ENCODE measurements at places on chromosomes 13 and 19.

DNA sequence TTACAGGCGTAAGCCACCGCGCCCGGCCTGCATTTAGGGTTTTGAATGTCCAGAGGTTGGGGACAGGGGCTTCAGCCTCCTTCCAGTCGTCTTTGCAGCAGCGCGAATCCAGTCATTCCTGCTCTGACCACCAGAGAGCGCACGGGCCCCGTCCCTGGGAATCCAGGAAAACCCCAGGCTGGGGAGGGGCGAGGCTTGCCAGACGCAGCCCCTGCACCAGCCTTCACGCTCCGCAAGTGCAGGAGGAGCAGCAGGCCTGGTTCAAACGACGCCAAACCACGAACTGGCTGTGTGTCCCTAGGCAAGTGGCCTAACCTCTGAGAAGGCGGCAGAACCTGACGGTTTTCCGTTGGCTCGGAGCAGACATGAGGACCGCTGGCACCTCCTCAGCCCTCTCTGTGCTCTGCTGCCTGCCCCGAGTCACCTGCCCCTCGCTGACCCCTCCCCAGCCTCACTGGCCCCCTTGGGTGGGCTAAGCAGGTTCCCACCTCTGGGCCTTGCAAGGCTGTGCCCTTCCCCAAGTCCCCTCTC lies 2.0 kb upstream of the RNF126 start:
- peak; percentile 36 for DNase-seq

DNA sequence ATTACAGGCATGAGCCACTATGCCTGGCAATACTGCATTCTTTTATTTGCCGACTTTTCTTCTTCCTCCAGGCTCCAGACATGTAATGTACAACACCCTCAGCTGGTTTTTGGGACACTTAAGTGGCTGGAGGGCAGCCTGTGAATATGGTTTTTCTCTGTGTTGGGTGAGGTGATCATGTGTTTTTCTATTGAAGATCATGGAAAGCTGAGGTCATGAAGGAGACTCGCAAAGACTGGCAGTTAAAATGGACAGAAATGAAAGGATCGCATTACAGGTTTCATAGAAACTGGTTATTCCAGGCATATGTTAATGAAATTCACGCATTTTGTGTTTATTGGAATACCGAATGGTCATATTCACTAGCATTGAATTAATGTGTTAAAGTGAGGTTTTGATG lies 85.2 kb upstream of the RNF113B start:
- no peak for DNase-seq

DNA sequence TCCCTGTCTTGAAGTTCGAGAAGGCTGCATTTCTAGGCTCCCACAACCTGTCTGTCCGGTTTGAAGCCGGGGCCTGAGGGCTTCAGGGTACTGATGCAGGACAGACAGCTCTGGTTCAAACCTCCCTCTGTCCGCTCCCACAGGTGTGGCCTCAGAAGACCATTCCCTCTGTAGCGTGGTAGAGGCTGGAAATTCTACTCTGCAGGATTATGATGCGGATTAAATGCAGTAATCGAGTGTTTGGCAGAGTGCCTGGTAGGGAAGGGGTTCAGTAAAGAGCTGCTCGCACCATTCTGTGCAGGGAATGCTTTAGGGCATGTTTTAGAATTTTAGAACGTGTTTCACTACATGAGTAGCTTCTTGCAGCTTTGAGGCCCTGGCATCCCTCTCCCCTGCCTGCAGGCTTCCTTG lies 30.5 kb downstream of the PPP1R37 start:
- no peak for DNase-seq

GRCh38 chr19:2469102-2469914 lies 6.6 kb upstream of the GADD45B start:
- peak; percentile 54 for DNase-seq

GRCh38 chr13:75214846-75215245 lies 267.1 kb downstream of the TBC1D4 start:
- DNase-seq: no peak

DNA sequence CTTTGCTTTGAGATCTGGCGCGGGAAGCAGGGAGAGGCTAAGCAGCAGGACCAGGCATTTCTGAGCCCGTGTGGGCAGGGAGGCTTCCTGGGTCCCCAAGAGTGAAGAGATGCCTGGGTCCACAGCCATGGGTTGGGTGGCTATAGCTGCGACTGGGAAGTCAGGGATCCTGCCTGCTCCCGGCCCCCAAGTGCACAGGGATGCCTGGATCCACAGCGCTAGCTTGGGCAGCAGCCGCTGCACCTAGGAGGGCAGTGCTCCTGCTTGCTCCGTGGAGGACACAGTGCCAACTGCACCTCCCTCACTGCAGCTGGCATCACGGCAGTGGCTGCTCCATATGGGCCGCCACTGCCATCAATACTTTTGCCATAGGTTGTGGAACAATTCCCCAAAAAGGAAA lies 384.7 kb downstream of the PCDH9 start:
- DNase-seq: no peak

DNA sequence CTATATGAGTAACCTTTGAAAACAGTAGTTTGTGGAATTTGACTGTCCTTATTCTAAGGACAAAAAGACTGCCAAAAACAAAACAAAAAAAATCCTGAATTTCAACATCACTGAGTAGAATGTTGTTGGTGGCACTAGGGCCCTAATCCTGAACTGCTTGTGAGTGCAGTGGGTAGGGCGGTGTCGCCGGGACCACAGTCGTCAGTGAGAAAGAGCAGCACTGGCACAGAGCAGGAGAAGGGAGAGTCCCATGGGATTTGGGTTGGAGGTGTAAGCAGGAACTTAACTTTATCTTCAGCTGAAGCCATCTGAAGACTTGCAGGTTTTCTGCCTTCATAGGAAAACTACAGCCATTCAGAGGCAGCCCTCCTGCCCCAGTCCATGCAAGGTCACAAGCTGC lies 5.6 kb downstream of the PCID2 start:
- no peak for DNase-seq

- no peak for DNase-seq
Observed at GRCh38 chr13:57716295-57716694, 84.8 kb downstream of the PCDH17 start.

- DNase-seq: peak; percentile 5
Observed at GRCh38 chr19:50315773-50316448, 13.3 kb downstream of the KCNC3 start.

GRCh38 chr13:109256866-109257760 lies 529.3 kb downstream of the IRS2 start:
- peak; percentile 95 for DNase-seq

- DNase-seq: no peak
Observed at GRCh38 chr19:42529248-42529764, 1.0 kb upstream of the CEACAM1 start.

- no peak for DNase-seq
Observed at GRCh38 chr13:32840989-32841713, 175.1 kb upstream of the KL start.

DNA sequence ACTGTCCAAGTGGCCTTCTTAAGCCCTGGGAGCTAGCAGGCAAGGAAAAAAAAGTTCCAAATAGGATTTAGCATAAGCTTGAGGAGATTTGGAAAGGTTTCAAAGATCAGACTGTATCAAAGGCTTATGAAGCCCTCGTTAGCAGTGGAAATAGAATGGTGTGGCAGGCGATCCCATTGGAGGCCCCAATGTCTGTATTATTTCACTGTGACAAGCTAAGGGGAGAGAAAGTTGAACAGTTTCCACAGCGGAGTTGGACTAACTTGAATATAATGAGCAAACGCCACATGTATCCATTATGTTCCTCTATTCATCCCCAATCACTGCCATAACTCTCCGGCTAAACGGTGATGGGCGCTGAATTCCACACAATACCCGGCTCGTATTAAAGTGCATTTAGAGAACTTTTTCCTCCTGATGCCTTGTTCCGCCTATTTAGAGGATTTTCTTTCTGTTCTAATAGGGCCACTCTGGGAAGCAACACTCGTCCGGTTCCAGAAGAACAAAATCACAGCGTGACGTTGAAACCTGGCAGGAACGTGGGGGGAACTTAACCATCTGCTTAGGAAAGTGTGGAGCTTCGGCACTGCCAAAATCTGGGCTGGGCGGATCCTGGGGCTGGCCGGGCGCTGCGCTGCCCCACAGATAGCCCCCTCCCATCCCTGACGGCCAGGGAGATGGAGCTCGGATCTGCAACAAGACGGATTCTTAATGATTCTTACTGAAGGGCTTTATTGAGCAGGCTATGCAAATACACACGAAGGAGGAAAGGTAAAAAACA lies 1.0 kb upstream of the PCDH8 start:
- no peak for DNase-seq

GRCh38 chr19:7650148-7650547 lies 13.2 kb downstream of the STXBP2 start:
- no peak for DNase-seq

- no peak for DNase-seq
Observed at GRCh38 chr19:3575260-3575741, 2.6 kb downstream of the HMG20B start.

- no peak for DNase-seq
Observed at GRCh38 chr19:2678044-2678671, 24.3 kb downstream of the GNG7 start.

DNA sequence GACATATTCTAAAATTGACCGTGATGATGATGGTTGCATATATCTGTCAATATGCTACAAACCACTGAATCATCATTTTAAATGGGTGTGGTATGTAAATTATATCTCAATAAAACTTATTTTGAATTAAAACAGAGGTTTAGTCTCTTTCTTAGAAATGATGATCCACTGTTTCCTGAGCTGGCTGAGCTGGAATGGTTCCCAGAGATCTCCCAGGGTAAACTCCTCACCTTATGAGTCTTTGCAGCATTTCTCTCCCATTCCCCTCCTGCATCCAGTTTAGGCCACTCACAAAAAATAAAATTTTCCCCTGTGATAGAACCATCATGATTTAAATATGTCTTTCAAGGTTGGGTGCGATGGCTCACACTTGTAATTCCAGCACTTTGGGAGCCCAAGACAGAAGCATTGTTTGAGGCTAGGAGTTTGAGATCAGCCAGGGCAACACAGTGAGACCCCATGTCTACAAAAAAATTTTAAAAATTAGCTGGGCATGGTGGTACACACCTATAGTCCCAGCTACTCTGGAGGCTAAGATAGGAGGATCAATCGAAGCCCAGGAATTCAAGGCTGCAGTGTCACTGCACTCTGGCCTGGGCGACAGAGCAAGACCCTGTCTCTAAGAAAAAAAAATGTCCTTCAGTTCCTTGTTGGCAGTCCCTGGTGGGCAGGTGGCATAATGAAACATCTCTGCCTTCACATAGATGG lies 46.1 kb downstream of the FLT1 start:
- no peak for DNase-seq

- DNase-seq: no peak
Observed at GRCh38 chr13:43934273-43934672, 54.6 kb downstream of the LACC1 start.

GRCh38 chr19:49692147-49692506 lies 1.2 kb downstream of the CPT1C start:
- DNase-seq: no peak

GRCh38 chr19:34319230-34319585 lies 45.8 kb upstream of the GPI start:
- DNase-seq: no peak

- DNase-seq: no peak
Observed at GRCh38 chr19:50515168-50515561, 1.5 kb upstream of the ASPDH start.

DNA sequence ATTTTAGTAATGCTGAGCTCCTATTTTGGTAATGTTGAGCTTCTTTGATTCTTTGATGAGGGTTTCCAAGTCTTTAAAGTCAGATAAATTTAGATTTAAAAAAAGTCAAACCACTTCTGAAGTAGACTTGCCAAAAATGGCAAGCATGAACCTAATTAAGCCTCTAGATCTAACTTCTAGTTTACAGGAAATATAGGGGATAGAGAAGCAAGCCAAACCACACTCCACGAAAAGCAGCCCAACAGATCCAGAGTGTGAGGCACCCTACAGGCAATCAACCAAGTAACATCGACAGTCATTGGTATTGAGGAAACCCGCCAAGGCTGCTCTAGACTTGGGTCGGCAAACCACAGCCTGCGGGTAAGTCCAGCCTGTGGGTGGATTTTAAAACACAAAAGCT lies 3.7 kb downstream of the GGACT start:
- DNase-seq: no peak

- no peak for DNase-seq
Observed at GRCh38 chr13:113470073-113470472, 16.8 kb upstream of the ADPRHL1 start.

- DNase-seq: no peak
Observed at GRCh38 chr13:102816708-102817107, 17.8 kb downstream of the BIVM start.

DNA sequence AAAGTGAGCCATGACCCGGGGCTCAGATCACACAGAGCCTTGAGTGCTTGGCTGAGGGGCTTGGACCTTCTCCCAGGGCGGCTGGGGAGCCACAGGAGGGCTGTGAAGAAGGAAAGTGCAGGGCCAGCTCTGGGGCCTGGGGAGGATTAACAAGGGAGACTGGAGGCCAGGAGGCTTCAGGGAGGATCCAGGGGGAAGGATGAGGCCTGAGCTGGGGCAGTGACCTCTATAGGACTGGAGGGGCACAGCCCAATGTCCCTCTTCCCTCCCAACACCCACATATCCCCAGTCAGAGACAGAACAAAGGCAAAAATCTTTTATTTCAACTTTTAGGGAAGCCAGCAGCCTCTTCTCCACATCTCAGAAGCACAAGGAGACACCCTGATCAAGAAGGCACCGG lies 4.7 kb upstream of the SLC17A7 start:
- DNase-seq: no peak

- DNase-seq: no peak
Observed at GRCh38 chr13:20823071-20823470, 49.3 kb upstream of the EEF1AKMT1 start.

GRCh38 chr19:418761-419671 lies 10.1 kb upstream of the C2CD4C start:
- DNase-seq: no peak

- no peak for DNase-seq
Observed at GRCh38 chr13:107102676-107103075, 534.7 kb upstream of the ARGLU1 start.

DNA sequence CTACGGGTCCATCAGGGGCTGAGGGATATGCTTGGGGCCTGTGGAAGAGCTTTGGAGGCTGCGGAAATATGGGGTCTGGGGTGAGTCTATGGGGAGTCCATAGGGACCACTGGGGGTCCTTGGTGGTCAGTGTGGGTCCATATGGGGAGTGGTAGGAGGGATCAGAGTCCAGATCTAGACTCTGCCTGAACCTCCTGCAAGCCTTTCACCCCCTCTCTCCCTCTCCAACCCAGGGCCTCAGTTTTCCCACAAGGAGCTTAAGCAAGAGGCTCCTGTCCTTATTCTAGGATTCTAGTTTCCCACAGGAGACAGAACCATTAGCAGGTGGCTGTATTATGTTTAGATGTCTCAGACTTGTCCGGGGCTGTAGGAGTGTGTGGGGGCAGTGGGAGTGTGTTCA lies 161.9 kb upstream of the TSHZ3 start:
- no peak for DNase-seq

- DNase-seq: no peak
Observed at GRCh38 chr13:20109037-20109436, 51.8 kb downstream of the GJA3 start.

DNA sequence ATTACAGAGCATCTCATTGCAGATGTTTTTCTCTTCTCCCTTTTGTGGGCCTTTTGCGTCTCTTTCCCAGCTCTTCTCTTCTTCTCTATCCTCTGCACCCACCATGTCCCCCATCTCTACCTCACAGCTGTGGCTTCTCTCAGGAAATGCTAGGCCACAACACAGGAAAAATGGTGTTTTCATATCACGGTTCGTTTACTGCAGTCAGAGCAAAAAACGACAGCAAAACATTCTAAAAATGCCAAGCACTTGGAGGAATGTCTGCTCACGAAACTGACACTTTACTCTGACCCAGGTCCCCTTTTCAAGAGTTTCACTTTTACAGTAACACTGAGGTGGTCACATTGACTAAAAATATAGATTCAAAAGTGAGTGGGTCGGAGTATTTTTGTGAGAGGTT lies 152.2 kb downstream of the DCT start:
- no peak for DNase-seq
